Right renal cortex interstitium (tissue), 3 donors: ENCODE measurements at places on chromosomes 3 and 15. TPM values are rescaled to one million over a fixed set of nuclear protein-coding genes. Genes with fewer than 3 reads are reported as not detected.

GRCh38 chr3:28699283-28699682 is 350.7 kb upstream of the AZI2 start:
- DNase-seq: no peak

DNA sequence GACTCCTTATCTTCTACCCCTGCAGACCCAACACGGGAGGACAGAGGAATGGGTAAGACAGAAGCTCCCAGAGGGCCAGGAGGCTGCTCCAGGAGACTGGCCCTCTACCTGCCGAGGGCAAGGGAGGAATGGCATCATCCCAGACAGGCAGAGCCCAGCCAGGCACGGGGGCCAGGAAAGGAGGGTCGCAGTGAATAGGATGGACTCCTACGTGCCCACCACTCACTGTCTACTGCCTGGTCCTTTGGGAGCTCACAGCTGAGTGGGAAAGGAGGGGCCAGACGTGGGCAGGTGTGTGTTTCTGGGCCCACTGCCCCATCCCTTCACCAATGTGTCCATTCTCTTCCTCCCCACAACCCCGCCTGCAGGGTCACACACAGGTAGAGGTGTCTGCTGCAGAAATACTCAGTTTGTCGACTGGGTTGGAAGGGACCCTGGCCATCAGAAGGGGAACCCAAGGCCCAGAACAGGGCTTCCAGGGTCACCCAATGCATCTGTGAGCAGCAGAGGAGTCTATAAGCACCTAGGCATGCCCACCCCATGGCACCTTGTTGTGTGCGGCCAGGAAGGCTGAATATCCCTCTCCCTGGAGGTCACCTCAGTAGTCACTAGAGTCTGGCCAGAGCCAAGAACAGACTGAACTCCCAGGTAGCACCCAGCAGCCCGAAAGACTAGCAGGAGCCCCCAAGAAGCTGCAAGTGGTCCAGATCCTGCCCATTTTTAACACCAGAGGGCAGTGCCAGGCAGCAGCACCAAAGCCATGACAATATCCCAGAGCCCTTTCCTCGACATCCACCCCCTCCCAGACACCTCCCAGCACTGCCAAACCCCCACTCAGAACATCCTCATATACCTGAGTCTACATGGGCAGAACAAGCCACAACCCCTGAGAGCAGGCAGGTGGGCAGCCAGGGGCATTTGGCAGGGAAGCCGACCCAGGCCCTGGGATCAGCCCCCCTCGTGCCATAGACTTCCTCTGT is 24.0 kb downstream of the TKT start:
- DNase-seq: no peak

DNA sequence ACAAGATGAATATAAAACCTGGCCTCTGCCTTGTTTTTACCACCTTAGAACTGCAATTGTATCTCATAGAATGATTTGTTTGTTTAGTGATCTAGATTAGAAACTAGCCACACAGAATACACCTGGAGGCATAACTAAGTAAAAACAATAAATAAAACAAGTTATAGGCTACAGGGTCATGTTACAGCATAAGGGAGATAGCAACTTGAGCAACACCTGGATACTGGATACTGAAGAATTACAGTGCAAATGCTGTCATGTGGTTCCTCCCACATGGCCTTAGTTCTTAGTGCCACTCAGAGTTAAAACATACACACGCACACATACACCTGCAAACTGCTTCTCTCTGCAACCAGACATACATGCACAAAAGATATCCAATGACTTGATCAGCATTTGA is 563.4 kb upstream of the DPPA4 start:
- no peak for DNase-seq

GRCh38 chr3:130606336-130606735 is 89.4 kb downstream of the COL6A6 start:
- no peak for DNase-seq

- no peak for DNase-seq
Measured at GRCh38 chr3:134378818-134379217, 4.6 kb upstream of the AMOTL2 start.

GRCh38 chr3:12833222-12834161 is 7.9 kb downstream of the RPL32 start:
- no peak for DNase-seq

Gene IQCF2
- polyA plus RNA-seq: not detected

- DNase-seq: no peak
Measured at GRCh38 chr3:155938409-155938808, 68.0 kb downstream of the GMPS start.

Gene SLCO2A1
- 15.9 TPM for polyA plus RNA-seq

GRCh38 chr3:73561494-73561893 is 63.2 kb downstream of the PDZRN3 start:
- no peak for DNase-seq

Gene MUC20
- polyA plus RNA-seq: 18.8 TPM

GRCh38 chr3:18258492-18258891 is 166.6 kb downstream of the SATB1 start:
- DNase-seq: no peak

Gene DCLK3
- polyA plus RNA-seq: 0.89 TPM

Gene ANKRD34C
- polyA plus RNA-seq: 0.10 TPM

GRCh38 chr15:99167201-99167600 is 62.3 kb downstream of the SYNM start:
- DNase-seq: no peak

GRCh38 chr3:147619921-147620560 is 210.9 kb downstream of the ZIC1 start:
- no peak for DNase-seq

GRCh38 chr15:38424101-38424552 is 29.8 kb upstream of the FAM98B start:
- no peak for DNase-seq

GRCh38 chr3:138898301-138898700 is 48.6 kb downstream of the FOXL2 start:
- DNase-seq: no peak

Gene KCNMB2
- 33.9 TPM for polyA plus RNA-seq

GRCh38 chr3:52454250-52454937 is 553 bp upstream of the TNNC1 start:
- no peak for DNase-seq

- DNase-seq: no peak
Measured at GRCh38 chr3:10552631-10552943, 47.2 kb upstream of the ATP2B2 start.

- no peak for DNase-seq
Measured at GRCh38 chr3:128476659-128477058, 10.0 kb upstream of the DNAJB8 start.

- DNase-seq: no peak
Measured at GRCh38 chr15:38883987-38884386, 319.4 kb upstream of the RASGRP1 start.

Gene SGO1
- 9.4 TPM for polyA plus RNA-seq

GRCh38 chr15:80384432-80384831 is 19.8 kb upstream of the ARNT2 start:
- DNase-seq: no peak

DNA sequence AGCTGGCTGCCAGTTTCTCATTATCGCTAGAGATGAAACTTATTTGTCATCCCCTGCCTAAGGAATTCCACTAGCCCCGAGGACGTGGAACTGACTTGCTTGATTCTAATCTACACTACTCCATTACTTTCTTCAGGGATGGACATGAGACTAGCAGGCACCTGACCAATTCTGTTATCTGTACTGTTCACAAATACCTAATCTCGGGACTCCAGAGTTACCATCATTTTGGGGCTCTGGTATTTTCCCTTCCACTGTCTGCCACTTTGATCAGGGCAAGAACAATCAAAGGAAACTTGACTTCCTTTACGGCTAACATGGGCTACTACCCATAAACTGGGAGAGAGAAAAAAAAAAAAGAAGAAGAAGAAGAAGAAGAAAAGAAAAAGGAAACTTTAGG is 27.8 kb downstream of the BMF start:
- DNase-seq: no peak

Gene ST6GAL1
- polyA plus RNA-seq: 65.8 TPM

Gene FANCD2OS
- polyA plus RNA-seq: not detected

DNA sequence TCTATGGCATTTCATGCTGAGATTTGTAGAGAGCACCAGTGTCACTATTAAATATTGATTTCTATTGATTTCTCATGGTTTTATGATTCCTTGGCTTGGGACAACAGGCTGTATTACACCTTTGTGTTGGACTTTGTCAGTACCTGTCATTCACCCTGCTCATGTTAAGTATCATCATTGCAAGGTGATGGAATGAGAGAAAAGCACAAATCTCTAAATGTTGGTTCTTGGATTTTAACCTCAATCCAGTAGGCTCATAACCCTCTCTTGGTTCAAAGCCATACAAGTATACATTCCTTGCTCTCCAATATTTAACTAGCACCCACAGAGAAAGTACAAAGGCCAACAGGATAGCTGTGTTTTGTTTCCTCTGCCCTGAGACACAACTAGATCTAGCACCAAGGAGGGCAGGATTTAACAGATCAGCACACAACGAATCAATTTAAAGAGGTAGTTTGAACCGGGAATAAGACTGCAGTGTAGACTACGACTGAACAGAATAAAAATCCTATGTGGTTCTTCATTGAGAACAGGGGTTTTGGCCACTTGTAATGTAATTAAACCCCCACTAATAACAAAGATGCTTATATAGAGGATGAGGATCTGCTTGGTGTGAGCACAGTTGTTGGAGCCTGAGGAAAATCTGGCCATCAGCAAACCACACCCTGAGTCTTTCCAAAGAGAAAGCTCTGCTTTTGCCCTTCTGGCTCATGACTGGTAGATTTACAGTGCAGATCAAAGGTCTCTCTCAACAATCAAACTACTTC is 78.0 kb upstream of the TNFSF10 start:
- DNase-seq: no peak

Gene CADM2
- 0.87 TPM for polyA plus RNA-seq

DNA sequence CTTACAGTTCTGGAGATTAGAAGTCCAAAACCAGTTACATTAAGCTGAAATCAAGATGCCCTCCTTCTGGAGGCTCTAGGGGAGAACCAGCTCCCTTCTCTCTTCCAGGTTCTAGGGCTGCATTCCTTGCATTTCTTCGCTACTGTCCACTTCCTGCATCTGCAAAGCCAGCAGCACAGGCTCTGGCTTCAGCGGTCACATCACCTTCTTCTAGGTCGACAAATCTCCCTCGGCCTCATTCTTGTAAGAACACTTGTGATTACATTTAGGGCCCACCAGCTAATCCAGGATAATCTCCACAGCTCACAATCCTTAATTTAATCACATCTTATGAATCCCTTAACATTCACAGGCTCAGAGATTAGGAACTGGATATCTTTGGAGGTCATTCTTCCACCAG is 73.8 kb downstream of the MINAR1 start:
- no peak for DNase-seq

- DNase-seq: no peak
Measured at GRCh38 chr3:49721896-49722781, 1.6 kb downstream of the GMPPB start.

- no peak for DNase-seq
Measured at GRCh38 chr3:73727117-73727821, 102.5 kb upstream of the PDZRN3 start.

Gene FMN1
- polyA plus RNA-seq: 14.2 TPM

DNA sequence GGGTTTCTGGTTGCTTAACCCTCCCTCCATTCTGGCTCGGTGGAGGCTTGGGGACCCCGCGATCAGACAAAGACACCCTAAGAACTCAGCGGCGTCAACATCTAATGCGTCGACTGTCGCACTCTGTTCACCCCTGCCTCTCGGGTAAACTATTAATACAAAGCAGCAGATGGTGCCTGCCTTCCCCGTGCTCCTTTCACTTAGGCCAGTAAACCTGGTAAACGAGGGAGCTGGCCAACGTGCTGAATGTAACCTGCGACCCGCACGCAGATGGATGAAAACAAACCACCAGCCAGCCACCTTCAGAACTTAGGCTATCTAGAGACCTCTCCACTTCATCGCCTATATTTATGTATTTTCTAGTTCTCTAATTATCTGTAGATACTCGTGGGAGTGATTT is 848 bp upstream of the CADPS start:
- DNase-seq: no peak

GRCh38 chr3:56557831-56558170 is 826 bp downstream of the CCDC66 start:
- no peak for DNase-seq

GRCh38 chr3:134312873-134313846 is 61.1 kb downstream of the AMOTL2 start:
- DNase-seq: no peak

GRCh38 chr3:16375891-16376290 is 110.9 kb downstream of the OXNAD1 start:
- DNase-seq: no peak

Gene SLC24A5
- 0.52 TPM for polyA plus RNA-seq

DNA sequence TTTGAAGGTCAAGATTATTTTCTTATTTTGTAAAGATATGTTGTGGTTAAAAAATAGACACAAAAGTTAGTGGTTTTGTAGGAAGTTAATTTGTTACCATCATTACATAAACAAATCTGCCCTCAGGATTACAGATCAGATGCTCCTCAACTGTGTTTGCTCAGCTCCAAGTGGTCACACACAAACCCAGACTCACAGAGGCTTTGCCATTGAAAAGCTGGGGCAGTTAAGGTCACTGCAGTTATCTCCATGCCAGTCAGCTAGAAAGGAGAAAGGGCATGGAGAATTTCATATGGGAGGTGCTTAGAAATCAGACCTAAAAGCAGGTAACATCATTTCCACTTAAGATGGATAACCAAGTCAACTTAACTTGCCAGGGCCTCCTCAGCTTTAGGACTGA is 825.7 kb upstream of the GBE1 start:
- DNase-seq: no peak

Gene FOXP1
- 35.0 TPM for polyA plus RNA-seq

GRCh38 chr3:100057716-100058575 is 56.4 kb downstream of the FILIP1L start:
- DNase-seq: no peak

Gene BFSP2
- polyA plus RNA-seq: not detected

GRCh38 chr15:72180761-72181324 is 16.7 kb downstream of the GRAMD2A start:
- DNase-seq: no peak

DNA sequence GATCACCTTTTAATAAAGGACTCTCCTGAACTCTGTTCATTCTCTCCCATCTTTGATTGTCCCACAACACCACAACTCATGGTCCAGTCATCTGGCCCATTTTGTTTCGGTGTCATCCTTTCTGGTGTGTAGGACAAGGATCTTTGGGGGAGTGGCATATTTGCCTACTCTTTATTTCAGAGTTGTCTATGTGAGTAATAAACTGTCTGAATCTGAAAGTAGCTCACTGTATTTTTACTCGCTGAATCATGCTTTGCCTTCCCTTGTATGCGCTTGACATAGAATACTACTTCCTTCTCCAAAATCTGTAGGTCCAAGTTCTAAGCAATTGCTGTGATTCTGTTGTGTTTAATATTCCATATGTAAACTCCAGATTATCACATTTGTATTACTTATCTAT is 29.9 kb upstream of the NOX5 start:
- DNase-seq: no peak

GRCh38 chr15:74136814-74137536 is 6.6 kb downstream of the ISLR2 start:
- no peak for DNase-seq
